ENCODE measurements at places on chromosomes 3 and 15. TPM values are rescaled to one million over a fixed set of nuclear protein-coding genes. Genes with fewer than 3 reads are reported as not detected.

The KLHL6 gene
- 82.4 TPM for total RNA-seq

GRCh38 chr3:148975248-148975647 is 16.1 kb upstream of the GYG1 start:
- H3K36me3 ChIP-seq, result no peaks in the 10 kb centered on the region
- H3K4me3 ChIP-seq, result no peak overlapping the region
- H3K4me1 ChIP-seq, result peaks cover 2% of the 10 kb centered on the region
- DNase-seq, result no peak
- H3K27me3 ChIP-seq, result no peaks in the 10 kb centered on the region

GRCh38 chr3:61200270-61200669 is 51.0 kb downstream of the FHIT start:
- H3K4me1 ChIP-seq, result no peaks in the 10 kb centered on the region
- H3K27me3 ChIP-seq, result no peaks in the 10 kb centered on the region
- DNase-seq, result no peak
- H3K36me3 ChIP-seq, result no peaks in the 10 kb centered on the region
- H3K27ac ChIP-seq, result no peak overlapping the region

GRCh38 chr3:89787485-89787884 is 680.1 kb downstream of the EPHA3 start:
- H3K4me1 ChIP-seq, result no peaks in the 10 kb centered on the region
- H3K4me3 ChIP-seq, result no peak overlapping the region
- no peak for DNase-seq
- H3K27ac ChIP-seq, result no peak overlapping the region

The TMEM87A gene
- total RNA-seq, result 28.4 TPM

- no peak for DNase-seq
- no peaks in the 10 kb centered on the region for H3K27me3 ChIP-seq
- H3K27ac ChIP-seq, result no peak overlapping the region
These were observed 1476.9 kb downstream of the OTOL1 start for GRCh38 chr3:162973428-162973917.

- H3K4me1 ChIP-seq, result peaks cover 8% of the 10 kb centered on the region
- H3K4me3 ChIP-seq, result no peak overlapping the region
- H3K27me3 ChIP-seq, result no peaks in the 10 kb centered on the region
- no peaks in the 10 kb centered on the region for H3K36me3 ChIP-seq
These were observed 27.6 kb downstream of the SPTBN5 start for GRCh38 chr15:41866263-41866703.

GRCh38 chr3:72530426-72530825 is 317.8 kb downstream of the SHQ1 start:
- DNase-seq, result no peak
- peaks cover 6% of the 10 kb centered on the region for H3K4me1 ChIP-seq
- peaks cover 13% of the 10 kb centered on the region for H3K27me3 ChIP-seq
- H3K4me3 ChIP-seq, result no peak overlapping the region

GRCh38 chr15:89912145-89912673 is 543 bp downstream of the ARPIN start:
- H3K36me3 ChIP-seq, result no peaks in the 10 kb centered on the region
- DNase-seq, result no peak
- H3K27ac ChIP-seq, result no peak overlapping the region
- H3K4me1 ChIP-seq, result peaks cover 6% of the 10 kb centered on the region
- H3K27me3 ChIP-seq, result peaks cover 37% of the 10 kb centered on the region

- no peak overlapping the region for H3K4me3 ChIP-seq
- H3K36me3 ChIP-seq, result no peaks in the 10 kb centered on the region
- DNase-seq, result no peak
- H3K27ac ChIP-seq, result no peak overlapping the region
- no peaks in the 10 kb centered on the region for H3K27me3 ChIP-seq
These were observed 39.2 kb upstream of the POLR2M start for GRCh38 chr15:57667171-57667849.

The PP2D1 gene
- not detected for total RNA-seq

GRCh38 chr3:129535075-129535474 is 6.6 kb downstream of the RHO start:
- no peaks in the 10 kb centered on the region for H3K4me1 ChIP-seq
- no peaks in the 10 kb centered on the region for H3K27me3 ChIP-seq
- no peaks in the 10 kb centered on the region for H3K36me3 ChIP-seq
- no peak for DNase-seq
- no peak overlapping the region for H3K4me3 ChIP-seq

- no peak overlapping the region for H3K4me3 ChIP-seq
- H3K4me1 ChIP-seq, result no peaks in the 10 kb centered on the region
- H3K27ac ChIP-seq, result no peak overlapping the region
- no peaks in the 10 kb centered on the region for H3K36me3 ChIP-seq
These were observed 91.2 kb downstream of the SEMA5B start for GRCh38 chr3:122936335-122936734.

GRCh38 chr3:42652251-42652610 is 1.3 kb upstream of the ZBTB47 start:
- DNase-seq, result no peak
- no peak overlapping the region for H3K4me3 ChIP-seq
- H3K4me1 ChIP-seq, result peaks cover 3% of the 10 kb centered on the region
- H3K27ac ChIP-seq, result no peak overlapping the region
- no peaks in the 10 kb centered on the region for H3K27me3 ChIP-seq

The B3GNT5 gene
- total RNA-seq, result 15.0 TPM

The MCF2L2 gene
- 1.7 TPM for total RNA-seq

The MNS1 gene
- total RNA-seq, result 0.57 TPM

The OR5K1 gene
- not detected for total RNA-seq

The CERS3 gene
- total RNA-seq, result 0.21 TPM

DNA sequence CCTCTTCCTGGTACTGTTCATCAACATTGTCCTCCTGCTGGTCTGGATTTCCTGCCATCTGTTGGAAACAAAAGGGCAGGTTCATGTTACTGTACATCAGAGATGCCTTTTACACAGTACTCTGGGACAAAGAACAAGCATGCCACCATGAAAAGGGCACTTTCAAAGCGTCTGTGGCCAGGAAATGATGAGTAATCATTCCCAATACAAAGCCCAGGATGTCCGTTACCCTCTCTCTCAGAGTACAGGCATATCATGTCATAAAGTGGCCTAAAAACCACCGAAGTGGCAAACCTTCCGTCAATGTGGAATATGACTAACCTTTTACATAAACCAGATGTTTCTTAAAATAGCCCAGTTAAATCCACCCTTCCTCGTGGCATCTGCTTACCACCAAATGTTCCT is 71.2 kb downstream of the GOLIM4 start:
- no peak overlapping the region for H3K4me3 ChIP-seq
- DNase-seq, result peak; percentile 28
- H3K4me1 ChIP-seq, result peaks cover 9% of the 10 kb centered on the region
- no peaks in the 10 kb centered on the region for H3K36me3 ChIP-seq

- H3K27ac ChIP-seq, result no peak overlapping the region
- no peak overlapping the region for H3K4me3 ChIP-seq
- no peak for DNase-seq
- no peaks in the 10 kb centered on the region for H3K27me3 ChIP-seq
- no peaks in the 10 kb centered on the region for H3K36me3 ChIP-seq
These were observed 942.0 kb downstream of the SQOR start for GRCh38 chr15:46576646-46577395.

DNA sequence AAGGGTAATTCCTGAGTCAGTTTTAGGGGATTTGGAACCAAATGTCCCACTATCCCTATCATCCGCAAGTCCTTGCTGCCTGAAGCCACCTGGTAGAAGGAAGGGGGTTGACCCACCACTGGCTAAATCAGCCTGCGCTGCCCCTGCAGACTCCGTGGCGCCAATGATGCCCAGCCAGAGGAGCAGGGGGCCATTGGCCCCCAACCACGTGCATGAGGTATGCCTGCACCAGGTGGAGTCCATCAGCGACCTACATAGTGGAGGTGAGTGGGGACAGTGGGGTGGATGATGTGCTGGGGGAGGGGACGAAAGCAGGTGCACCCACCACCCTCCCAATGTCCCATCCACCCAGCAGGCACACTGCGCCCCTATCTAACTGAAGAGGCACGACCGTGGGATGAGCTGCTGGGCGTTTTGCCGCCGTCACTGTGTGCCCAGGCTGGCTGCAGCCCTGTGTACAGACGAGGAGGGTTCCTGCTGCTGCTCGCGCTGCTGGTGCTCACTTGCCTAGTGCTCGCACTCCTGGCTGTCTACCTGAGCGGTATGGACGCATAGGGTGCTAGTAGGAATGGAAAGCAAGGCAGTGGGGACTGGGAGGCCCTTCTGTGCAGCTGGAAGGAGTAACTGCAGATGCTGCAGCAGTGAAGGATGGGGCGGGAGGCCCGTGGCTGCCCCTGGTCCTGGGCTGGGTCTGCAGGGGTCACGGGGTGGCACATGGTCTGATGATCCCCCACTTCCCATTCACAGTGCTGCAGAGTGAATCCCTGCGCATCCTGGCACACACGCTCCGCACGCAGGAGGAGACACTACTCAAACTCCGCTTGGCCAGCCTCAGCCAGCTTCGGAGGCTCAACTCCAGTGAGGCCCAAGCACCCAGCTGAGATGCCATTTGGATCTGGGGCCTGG is 5.7 kb downstream of the IFRD2 start:
- H3K4me3 ChIP-seq, result no peak overlapping the region
- H3K27ac ChIP-seq, result no peak overlapping the region
- DNase-seq, result no peak
- H3K36me3 ChIP-seq, result peaks cover 30% of the 10 kb centered on the region
- H3K27me3 ChIP-seq, result no peaks in the 10 kb centered on the region

- peaks cover 36% of the 10 kb centered on the region for H3K36me3 ChIP-seq
- no peak overlapping the region for H3K27ac ChIP-seq
- DNase-seq, result no peak
- no peaks in the 10 kb centered on the region for H3K27me3 ChIP-seq
These were observed 219.4 kb upstream of the BHLHE40 start for GRCh38 chr3:4759689-4760312.

DNA sequence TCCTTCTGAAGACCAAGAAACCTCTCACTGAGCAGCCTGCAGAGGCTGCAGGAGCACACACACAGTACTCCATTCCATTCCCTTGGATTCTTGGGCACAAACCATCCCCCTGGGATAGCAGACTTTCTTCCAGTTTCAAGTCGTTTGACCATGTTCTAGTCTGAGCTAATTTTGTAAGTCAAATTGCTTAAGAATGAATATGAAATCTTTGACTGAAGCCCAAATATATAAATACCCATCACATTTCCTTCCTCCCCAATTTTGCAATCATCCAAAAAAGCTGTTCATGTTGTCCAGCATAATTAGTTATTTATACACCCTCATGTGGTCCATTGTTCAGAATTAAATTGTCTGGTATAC is 231.2 kb upstream of the TPRG1 start:
- no peaks in the 10 kb centered on the region for H3K4me1 ChIP-seq
- no peak for DNase-seq
- H3K36me3 ChIP-seq, result no peaks in the 10 kb centered on the region
- no peak overlapping the region for H3K27ac ChIP-seq

The IL17RB gene
- total RNA-seq, result 0.14 TPM

GRCh38 chr15:33662014-33662413 is 306.3 kb upstream of the CHRM5 start:
- peaks cover 9% of the 10 kb centered on the region for H3K27me3 ChIP-seq
- H3K4me3 ChIP-seq, result no peak overlapping the region
- no peak for DNase-seq
- H3K36me3 ChIP-seq, result no peaks in the 10 kb centered on the region

DNA sequence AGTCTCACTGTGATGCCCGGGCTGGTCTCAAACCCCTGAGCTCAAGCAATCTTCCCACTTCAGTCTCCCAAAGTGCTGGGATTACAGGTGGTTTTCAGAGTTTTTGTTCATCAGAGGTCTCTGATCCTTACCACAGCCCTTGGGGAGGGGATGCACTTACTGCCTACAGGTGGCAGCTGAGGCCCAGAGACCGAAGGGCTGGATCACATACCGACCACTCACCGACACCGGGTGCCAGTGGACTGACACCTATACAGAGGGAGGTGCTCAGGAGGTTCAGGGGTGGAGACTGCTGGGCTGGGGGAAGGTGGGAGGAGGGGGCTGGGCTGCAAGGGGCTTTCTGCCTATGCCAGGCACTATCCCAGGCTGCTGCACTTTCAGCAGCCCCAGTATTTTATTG is 19.5 kb downstream of the DUSP7 start:
- no peak overlapping the region for H3K27ac ChIP-seq
- H3K27me3 ChIP-seq, result no peaks in the 10 kb centered on the region
- no peak overlapping the region for H3K4me3 ChIP-seq
- no peaks in the 10 kb centered on the region for H3K36me3 ChIP-seq
- DNase-seq, result no peak

- no peaks in the 10 kb centered on the region for H3K36me3 ChIP-seq
- H3K27ac ChIP-seq, result no peak overlapping the region
- H3K27me3 ChIP-seq, result peaks cover 12% of the 10 kb centered on the region
- no peak for DNase-seq
These were observed 50.4 kb upstream of the CASR start for GRCh38 chr3:122132949-122133540.

GRCh38 chr3:69250014-69250413 is 127.6 kb upstream of the LMOD3 start:
- peak; percentile 86 for DNase-seq
- no peaks in the 10 kb centered on the region for H3K27me3 ChIP-seq
- H3K4me3 ChIP-seq, result peak overlapping the region; percentile 54
- H3K4me1 ChIP-seq, result peaks cover 13% of the 10 kb centered on the region
- H3K27ac ChIP-seq, result peak overlapping the region; percentile 7
- no peaks in the 10 kb centered on the region for H3K36me3 ChIP-seq

The EXOSC7 gene
- total RNA-seq, result 61.4 TPM

- peaks cover 2% of the 10 kb centered on the region for H3K27me3 ChIP-seq
- peaks cover 7% of the 10 kb centered on the region for H3K4me1 ChIP-seq
- H3K36me3 ChIP-seq, result no peaks in the 10 kb centered on the region
These were observed 86.5 kb downstream of the B3GNT5 start for GRCh38 chr3:183339461-183340086.

- H3K27me3 ChIP-seq, result peaks cover 3% of the 10 kb centered on the region
- DNase-seq, result no peak
- no peak overlapping the region for H3K4me3 ChIP-seq
- H3K4me1 ChIP-seq, result no peaks in the 10 kb centered on the region
These were observed 48.7 kb downstream of the MYH15 start for GRCh38 chr3:108461661-108462111.

The GALK2 gene
- 24.1 TPM for total RNA-seq

GRCh38 chr3:16370872-16371740 is 106.1 kb downstream of the OXNAD1 start:
- no peak overlapping the region for H3K4me3 ChIP-seq
- H3K27me3 ChIP-seq, result no peaks in the 10 kb centered on the region
- peak overlapping the region; percentile 76 for H3K27ac ChIP-seq
- peaks cover 60% of the 10 kb centered on the region for H3K36me3 ChIP-seq

- H3K27me3 ChIP-seq, result no peaks in the 10 kb centered on the region
- H3K4me3 ChIP-seq, result no peak overlapping the region
- DNase-seq, result no peak
- H3K4me1 ChIP-seq, result peaks cover 55% of the 10 kb centered on the region
These were observed 57.5 kb upstream of the KLF13 start for GRCh38 chr15:31268911-31269784.

The SLC22A14 gene
- total RNA-seq, result not detected

DNA sequence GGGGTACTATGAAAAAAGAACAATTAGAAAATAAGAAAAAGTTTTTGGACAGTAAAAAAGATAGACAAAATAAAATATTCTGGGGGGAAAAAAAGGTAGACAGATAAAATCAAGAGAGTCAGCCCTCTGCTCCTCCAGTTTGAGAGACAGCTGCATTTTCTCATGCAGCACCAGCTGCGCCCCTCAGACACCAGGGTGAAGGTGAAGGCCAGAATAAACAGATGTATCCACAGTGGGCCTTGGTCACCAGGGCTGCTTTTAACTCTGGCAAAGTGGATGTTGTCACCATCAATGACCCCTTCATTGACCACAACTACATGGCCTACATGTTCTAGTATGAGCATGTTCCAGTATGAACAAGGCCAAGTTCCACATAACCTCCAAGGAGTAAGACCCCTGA is 13.9 kb upstream of the RNF7 start:
- peaks cover 4% of the 10 kb centered on the region for H3K27me3 ChIP-seq
- H3K4me3 ChIP-seq, result no peak overlapping the region
- H3K27ac ChIP-seq, result no peak overlapping the region

Measured in activated naive CD4-positive, alpha-beta T cell treated with anti-CD3 and anti-CD28 coated beads for 36 hours (primary cell).